Activated gamma-delta T cell treated with anti-CD3 and anti-CD28 coated beads, Interleukin-2, amount 50 U/mL, for 16 hours (primary cell): ENCODE measurements at places on chromosomes 7 and 10.

- no peak for DNase-seq
Measured at GRCh38 chr10:128871671-128872231, 595.3 kb upstream of the MGMT start.

DNA sequence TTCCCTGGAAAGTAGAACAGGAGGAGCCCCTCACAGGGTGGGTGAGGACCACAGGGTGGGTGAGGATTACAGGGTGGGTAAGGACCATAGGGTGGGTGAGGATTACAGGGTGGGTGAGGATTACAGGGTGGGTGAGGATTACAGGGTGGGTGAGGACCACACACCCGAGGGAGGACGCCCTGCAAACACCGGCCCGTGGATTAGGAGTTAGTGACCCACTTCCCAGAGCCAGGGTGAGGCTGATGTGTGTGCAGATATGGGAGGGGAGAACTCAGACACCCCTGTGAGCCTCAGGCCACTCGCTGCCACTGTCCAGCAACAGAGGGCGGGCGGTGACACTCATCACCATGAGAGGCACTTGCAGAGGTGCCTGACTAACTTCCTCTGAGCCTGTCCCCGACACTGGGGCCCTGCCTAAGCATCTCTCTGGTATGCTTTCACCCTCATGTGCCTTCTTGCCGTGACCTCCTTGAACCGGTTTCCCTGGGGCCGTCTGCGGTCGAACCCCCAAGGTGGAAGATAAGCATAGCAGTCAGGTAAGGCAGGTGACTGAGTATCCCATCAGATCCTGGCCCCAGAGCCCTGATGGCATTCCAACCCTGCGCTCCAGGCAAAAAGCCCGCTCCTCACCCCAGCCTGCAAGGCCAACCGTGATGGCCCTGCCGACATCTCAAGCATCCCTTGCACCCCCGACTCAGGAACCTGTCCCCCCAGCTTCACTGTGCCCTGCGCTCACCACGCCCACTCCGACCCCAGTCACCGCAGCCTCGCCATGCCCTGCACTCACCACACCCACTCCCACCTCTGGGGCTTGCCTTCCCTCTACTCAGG, 74.1 kb downstream of the FAM53B start:
- DNase-seq, result no peak

DNA sequence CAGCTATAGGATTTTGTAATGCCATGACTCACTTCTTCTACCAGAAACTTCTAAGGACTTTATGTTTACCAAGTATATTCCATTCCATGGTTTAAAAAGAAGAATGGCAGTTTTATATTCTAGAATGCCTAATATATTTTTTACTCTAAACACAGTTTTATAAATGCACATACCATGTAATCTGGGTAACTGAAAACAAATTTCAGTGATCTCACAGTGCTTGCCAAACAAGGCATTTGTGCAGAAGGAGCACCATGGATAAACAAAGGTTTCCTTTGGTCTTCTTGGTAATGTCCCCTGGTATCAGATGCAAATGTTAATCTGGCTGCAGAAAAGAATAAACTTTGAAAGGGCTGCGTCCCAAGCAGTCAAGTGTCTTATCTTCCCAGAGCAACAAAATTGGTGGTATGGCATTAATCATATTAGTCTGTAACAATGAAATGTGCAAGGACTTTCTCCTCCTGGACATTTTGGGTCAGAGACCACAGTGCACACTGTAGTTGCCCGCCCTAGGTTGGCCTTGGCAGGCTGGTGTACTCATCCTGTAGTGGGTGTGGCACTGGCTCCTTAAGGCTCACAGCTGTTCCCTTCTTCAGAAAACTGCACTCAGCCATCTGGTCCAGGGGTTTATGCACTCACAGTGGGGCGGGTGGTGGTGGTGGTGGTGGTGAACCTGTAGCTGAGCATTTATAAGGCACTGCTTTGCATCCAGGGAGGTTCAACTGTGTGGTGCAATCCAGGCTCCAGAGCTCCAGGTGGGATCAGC, 56.7 kb downstream of the LAMB4 start:
- DNase-seq, result no peak

DNA sequence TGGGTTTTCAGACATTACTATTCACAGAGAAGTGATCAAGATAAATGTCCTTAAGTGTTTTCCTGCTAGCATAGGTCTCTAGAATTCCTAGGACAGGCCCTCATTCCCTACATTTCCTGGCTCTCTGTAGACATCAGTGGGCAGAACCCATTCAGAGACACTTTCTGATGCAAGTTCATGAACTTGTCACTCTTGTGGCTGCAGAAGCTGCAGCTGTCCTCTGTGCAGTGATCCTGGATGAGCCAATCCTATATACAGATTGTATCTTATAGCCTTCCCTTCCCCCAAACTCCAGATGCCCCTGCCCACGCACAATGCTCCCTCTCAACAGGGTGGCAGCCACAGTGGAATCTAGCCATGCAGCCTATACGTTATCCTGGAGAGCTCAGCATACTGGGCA, 12.6 kb upstream of the GRB10 start:
- no peak for DNase-seq

DNA sequence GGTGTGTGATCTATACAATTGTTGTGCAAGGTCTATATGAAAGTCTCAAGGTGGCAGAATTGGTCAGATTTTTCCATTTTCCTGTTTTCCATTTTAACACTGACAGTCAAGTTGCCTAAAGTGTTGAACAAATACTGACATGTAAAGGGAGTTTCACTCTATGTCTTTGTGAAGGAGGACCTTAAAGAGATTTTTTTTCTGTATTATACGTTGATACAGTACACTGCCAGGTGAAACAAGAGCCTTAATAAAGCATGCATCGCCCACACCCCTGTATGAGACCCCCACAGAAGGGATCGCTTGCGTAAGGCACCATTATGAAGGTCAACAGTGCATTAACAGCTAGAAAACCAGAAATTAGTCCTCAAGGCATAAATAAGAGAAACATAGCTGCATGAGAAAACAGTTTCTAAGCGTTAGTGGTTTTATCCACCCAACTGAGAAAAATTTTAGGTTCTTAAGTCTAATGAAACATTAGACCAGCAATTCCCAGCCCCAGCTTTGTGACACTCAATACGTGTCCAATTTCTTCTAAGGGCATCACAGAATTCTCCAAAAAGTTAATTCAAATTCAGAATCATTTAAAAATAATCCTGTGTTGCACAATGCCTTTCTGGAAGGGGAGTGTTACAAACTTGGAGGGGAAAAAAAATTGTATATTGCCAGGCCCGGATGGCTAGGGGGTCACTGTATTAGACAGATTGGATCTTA, 6.9 kb downstream of the KLF6 start:
- no peak for DNase-seq

DNA sequence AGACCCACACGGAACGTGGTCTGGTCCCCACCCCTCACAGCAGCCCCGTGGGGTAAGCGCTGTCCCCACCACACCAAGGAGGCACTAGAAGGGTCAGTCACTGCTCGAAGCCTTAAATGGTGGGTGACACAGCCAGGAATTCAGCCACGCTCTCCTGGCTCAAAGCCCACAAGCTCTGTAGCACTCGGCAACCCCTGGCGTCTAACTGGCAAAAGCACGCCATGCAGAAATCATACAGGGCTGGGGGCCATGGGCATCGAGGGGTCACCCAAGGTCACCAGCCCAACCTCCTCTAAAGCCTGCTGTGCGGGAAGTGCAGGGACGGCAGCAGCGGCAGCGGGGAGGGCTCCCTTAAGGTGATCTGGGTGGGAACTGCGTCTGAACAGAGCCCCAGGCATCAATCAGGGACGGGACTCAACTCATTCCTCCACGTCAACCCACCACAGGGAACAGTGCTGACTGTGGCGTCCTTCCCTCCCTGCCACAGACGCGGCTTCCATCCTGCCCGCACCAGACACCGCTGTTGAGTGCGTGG, 7.8 kb downstream of the GPER1 start:
- no peak for DNase-seq

DNA sequence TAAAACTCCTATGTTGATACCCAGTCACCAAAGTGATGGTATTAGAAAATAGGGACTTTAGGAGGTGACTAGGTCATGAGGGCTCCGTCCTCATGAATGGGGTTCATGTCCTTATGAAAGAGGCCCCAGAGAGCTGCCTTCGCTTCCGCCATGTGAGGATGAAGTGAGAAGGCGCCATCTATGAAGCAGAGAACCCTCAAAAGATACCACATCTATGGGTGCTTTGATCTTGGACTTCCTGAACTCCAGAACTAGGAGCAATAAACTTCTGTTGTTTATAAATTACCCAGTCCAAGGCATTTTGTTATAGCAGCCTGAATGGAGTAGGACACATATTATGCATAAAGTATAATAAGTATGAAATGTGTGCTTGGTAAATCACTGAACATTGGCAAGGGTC, 8.1 kb upstream of the PDSS1 start:
- no peak for DNase-seq

DNA sequence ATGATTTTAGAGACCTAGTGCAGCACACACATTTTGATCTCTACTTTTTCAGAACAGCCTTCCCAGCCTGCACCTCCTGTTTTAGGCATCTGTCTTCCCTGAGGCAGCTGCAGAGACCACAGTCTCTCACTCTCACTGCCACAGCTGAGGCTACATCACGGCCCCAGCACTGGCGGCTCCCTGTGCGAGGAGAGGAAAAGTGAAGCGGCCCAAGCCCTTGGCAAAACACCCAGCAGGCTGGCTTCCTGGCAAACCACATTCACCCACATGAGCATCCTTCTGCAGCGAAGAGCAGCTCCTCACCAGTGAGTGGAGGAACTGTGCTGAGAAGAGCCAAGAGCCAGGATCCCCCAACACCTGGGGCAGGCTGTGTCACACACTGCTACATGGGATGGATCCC, 14.0 kb downstream of the HUS1 start:
- no peak for DNase-seq

GRCh38 chr7:111183321-111183720, 92.4 kb downstream of the LRRN3 start:
- no peak for DNase-seq

DNA sequence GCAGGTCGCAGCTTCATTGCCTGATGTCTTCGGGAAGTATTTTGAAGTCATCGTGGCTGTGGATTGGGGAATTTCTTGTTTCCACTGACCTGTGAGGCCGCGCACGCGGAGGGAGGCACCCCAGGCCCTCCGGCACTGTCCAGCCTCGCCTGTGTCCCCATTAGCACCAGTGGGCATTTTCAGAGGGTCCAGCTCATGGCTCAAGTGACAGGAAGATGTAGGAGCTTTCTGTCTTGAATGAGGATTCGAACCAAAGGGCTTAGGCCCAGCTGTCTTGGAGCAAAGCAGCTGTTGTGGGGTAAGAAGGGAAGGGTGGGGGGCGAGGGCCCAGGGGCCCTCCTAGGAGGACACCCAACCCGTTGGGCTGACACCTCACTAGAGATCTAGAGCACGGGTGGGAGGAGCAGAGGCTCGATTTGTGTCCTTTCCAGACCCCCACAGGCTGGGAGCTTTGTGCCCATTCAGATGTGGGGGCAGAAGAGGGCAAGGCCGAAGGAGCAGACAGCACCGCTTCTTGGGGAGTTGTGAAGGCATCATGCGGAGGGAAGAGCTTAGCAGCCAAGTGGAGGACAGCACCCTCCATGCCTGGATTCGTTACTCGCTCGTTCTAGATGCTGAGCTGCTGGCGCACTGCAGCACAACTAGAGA, 914 bp downstream of the ZNF37A start:
- DNase-seq, result no peak
